Hepatocyte (in vitro differentiated cells): ENCODE measurements at places on chromosomes 3 and 15. TPM values are rescaled to one million over a fixed set of nuclear protein-coding genes. Genes with fewer than 3 reads are reported as not detected.
A peak's percentile ranks its signal among the peaks of the same experiment; 100 is the strongest.

Gene ST8SIA2
- 0.48 and 0.87 TPM in 2 replicates for total RNA-seq

Gene ADGRG7
- 33.3 and 34.1 TPM in 2 replicates for total RNA-seq

- H3K4me3 ChIP-seq, result no peak overlapping the region
- no peaks in the 10 kb centered on the region for H3K4me1 ChIP-seq
- H3K27ac ChIP-seq, result no peak overlapping the region
- no peaks in the 10 kb centered on the region for H3K27me3 ChIP-seq
- no peak for DNase-seq
Measured at GRCh38 chr15:70035719-70036077, 62.0 kb downstream of the TLE3 start.

GRCh38 chr3:45796902-45797637 lies 734 bp upstream of the SLC6A20 start:
- H3K27ac ChIP-seq, result no peak overlapping the region
- no peak for DNase-seq
- peaks cover 4% of the 10 kb centered on the region for H3K4me1 ChIP-seq
- peak overlapping the region; percentile 54 for H3K4me3 ChIP-seq
- H3K27me3 ChIP-seq, result peaks cover 39% of the 10 kb centered on the region
- H3K36me3 ChIP-seq, result no peaks in the 10 kb centered on the region

Gene MYO5C
- total RNA-seq, result 15.7 and 18.2 TPM in 2 replicates
